ENCODE measurements at places on chromosomes 2 and 18. TPM values are rescaled to one million over a fixed set of nuclear protein-coding genes. Genes with fewer than 3 reads are reported as not detected.

DNA sequence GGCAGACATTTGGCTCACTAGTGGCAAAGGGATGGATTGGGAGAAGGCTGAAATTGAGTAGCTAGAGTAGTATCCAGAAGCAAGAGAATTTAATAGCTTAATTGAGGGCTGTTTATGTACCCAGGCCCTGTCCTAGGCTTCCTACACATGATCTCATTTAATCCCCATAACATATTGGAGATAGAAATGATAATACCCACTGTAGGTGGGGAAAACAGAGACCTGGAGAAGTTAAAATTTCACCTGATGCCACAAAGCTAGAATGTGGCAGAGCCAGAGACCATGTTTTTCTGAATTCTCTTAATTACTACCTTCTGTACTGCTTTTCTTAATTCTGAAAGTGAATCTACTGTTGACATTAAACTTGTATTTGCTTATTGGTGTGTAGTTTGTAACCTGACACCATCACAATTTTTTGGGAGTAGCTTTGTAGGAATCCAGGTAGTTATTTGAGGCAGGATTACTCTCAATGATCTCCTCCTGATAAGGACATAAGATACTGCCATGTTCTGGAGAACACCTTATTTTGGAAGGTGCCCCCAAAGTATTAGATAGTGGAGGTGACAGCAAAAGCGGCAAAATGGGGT lies 42.2 kb downstream of the RAB10 start:
- no peak for DNase-seq

GRCh38 chr2:129896226-129897100 lies 83.0 kb upstream of the RAB6C start:
- no peak for DNase-seq

DNA sequence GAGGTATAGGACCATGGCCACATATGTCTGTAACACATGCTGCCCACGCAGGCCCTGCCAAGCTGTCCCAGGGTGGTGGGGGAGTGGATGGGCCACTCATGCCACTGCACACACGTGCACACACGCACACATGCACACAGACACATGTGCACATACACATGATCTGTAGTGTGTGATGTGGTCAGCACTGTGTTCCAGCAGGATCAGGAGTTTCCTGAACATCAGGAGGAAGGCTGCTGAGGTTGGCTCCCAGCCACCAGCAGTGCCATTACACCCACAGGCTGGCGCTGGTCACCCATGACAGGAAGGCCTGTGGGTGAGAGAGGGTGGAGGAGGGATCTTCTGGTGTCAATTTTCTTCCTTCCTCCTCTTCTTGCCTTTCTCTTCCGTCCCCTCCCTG lies 44.7 kb downstream of the POMC start:
- no peak for DNase-seq

Gene ABHD3
- 29.0 TPM for total RNA-seq

Gene CABLES1
- 35.4 TPM for total RNA-seq

Gene HSPD1
- 183 TPM for total RNA-seq

Gene CDH7
- 0.34 TPM for total RNA-seq

DNA sequence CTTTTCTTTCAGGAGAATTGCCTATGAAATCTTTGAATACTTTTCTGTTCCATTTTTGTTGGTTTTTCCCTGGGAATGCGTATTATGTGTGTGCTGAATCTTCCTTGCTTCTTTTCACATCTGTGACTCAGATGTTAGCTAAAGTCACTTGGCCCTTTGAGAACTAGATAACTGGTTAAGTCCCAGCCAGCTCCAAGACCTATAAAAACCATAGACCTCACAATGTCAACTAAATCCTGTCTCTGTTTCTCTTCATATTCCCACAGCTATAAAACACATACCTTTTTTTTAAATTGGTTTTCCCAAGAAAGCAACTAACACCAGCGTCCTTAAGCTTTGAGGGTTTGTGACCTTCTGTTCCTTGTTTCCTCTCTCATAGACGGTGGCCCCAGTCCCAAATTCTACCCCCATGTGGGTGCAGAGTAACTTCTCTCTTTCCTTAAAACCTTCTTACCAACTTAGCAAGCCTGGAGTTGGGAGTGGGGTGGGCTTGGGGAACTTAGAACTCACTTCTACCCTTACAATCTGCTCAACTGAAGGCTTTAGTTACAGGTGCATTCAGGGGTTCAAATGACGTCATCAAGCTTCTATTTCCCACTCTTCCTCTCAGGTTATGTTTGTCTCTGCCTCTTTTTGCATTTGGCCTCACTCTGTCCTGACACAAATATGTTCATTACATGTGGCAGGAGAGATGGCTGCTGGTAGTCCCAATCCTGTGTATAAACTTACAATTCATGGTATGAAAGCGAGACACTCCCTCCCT lies 58.1 kb upstream of the TGIF1 start:
- DNase-seq, result no peak

DNA sequence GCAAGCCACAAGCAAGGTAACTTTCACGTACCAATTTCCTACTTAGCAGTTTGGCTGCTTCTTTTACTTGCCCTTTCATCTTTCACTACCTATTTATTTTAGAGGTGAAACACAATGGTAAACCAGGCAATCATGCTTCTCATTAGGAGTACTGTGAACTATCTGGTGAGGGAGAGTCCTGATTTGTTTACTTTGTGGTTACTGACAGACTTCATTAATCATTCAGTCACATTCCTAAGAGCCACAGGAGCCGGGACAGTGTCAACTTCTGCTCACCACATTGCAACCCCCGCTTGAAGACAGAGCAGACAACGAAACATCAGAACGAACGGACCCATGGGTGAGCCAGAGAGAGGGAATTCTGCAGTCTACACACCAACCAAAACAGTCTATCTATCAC lies 28.8 kb downstream of the TUBB6 start:
- DNase-seq, result no peak

Gene POTEC
- not detected for total RNA-seq

- DNase-seq, result no peak
Measured at GRCh38 chr2:204670124-204670523, 124.8 kb downstream of the PARD3B start.

DNA sequence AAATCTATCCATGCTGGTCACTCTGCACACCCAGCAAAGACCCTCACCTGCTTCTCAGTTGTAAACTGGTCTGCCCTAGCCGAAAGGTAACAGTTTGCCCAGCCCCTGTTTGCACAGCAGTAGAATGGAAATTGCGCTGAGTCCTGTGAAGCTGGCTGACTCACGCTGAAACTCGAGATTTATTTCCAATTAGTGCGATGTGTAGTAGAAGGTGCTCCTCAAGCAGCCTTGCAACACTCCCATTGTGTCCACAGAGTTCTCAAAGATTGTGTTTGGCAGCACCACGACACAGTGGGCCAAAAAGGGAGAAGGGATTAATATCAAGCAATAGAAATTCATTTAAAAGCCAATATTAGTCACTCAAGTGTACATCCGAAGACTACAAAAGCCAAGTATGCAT lies 21.7 kb upstream of the APCDD1 start:
- DNase-seq, result no peak

Gene ZEB2
- 272 TPM for total RNA-seq

GRCh38 chr2:41610501-41611190 lies 437.2 kb upstream of the PKDCC start:
- no peak for DNase-seq

DNA sequence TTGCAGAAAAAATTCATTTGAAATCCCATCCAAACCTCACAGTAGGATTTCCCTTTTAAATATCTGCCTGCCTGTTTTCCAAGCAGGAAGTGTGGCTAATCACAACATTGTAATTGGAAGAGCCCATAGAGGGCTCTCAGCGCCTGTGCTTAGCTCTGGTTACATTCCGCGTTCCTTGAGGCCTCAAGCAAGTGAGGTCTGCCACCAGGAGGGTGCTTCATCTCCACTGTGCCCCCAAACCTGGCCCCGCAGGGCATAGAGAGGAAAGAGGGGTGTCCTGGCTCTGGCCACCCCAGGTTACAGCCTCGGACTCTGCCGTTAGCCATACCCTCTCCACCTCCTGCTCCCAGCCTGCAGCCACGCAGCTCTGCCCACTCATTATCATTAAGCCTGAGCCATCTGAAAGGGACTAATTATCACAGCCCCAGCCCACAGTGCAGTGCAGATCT lies 214.8 kb downstream of the SP3 start:
- DNase-seq, result no peak

- no peak for DNase-seq
Measured at GRCh38 chr2:33484042-33484621, 7.7 kb downstream of the RASGRP3 start.

Gene UNC80
- total RNA-seq, result 0.06 TPM

- DNase-seq, result no peak
Measured at GRCh38 chr2:205704127-205704741, 21.9 kb downstream of the NRP2 start.

Gene TUBA3E
- total RNA-seq, result not detected

GRCh38 chr2:161369311-161369710 lies 46.8 kb upstream of the TBR1 start:
- DNase-seq, result no peak

DNA sequence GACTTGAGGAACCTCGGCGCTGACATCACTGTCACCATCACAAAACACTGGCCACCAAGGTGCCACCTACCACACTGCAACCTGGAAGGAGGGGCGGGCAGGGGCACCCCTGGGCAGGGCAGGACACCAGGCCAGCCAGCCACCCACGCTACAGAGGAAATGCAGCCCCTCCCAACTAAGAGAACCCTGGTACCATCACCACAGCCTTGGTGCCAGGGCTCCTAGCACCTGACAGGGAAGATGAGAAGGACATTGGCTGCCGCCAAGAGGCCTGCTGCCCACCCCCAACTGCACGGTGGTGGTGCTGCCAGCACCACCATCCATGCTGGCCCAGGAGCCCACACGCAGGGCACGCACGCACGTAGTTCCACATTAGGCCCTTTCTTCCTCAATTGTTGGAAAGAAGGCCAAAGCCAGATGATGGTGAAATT lies 88.7 kb downstream of the HDAC4 start:
- no peak for DNase-seq

- no peak for DNase-seq
Measured at GRCh38 chr2:83109284-83109683, 1349.8 kb downstream of the SUCLG1 start.

DNA sequence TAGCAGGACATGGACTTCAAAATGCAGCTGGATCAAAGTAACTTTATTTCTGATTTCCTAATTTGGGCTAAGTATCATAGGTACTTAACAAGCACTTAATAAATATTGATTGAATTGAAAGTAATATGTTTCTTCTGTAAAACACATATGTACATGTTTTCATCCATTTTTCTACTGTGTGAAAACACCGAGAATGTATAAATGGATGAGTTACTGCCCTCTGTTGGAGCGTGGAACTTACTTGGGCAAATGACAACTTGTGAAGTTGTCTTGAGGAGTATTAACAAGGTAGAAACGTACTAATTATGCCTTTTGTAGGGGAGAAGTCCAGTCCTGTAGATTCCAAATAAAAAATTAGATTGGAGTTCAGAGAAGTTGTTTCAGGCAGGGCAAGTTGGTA lies 87.2 kb downstream of the PHLPP1 start:
- DNase-seq, result no peak

Gene IL1R1
- 142 TPM for total RNA-seq

DNA sequence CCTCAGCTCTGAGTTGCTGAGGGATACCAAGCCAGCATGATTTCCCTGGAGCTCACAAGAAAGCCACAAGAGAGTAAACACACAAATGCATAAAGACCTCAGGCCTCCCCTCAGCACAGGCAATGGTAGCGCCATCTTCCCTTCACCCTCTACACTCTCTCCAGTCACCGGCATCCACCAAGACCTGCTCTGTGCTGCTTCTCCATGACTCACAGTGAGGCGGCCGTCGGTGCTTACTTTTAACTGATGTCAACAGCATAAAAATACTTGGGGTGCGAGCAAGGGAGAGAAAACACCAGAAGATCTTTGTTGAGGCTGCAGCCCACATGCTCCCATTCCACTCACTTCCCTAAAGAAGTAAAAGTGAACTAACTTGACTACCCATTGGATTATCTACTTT lies 46.7 kb downstream of the L3MBTL4 start:
- DNase-seq, result no peak

DNA sequence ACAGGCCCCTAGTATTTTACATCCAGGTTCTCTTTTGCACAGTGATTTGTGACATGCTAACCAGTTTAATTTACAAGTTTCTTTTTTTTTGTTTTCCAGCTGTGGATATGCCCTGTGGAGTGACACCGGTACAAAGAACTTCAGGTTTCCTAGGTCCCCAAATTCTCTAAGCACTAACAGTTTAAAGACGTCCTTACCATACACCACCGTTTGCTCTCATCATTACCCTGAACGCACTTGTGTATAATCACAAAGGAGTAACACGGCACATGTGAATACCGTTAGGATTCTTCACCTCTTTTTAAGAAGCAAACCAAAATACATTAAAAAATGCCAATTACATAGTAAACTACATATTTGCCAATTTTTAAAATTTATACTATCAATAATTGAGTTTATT lies 853 bp downstream of the LANCL1 start:
- no peak for DNase-seq

DNA sequence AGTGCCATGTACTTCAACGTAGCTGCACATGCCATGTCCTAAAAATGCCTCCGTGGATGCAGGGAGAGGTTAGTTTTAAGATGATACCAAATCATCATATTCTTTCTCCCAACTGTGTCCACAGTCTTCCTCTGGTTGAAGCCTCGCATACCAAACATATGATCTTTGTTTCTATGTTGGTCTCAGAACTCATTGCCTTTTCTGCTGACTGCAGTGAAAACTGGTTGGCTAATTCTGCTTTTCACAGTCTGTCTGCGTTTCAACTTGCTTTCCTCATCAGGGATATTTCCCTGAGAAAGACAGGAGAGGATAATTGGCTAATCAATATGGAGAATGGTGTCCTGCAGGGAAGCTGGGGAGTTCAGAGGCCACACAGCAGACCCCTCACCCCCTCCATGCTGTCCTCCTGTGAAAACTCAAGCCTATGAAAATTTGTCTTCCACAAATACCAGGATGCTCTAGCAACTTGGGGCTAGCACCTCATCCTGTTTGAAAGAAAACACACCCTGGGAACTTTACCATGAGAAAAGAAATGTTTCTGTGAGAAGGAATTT lies 192.2 kb upstream of the PXDN start:
- DNase-seq, result no peak

- no peak for DNase-seq
Measured at GRCh38 chr2:75276093-75277029, 77.0 kb upstream of the TACR1 start.

DNA sequence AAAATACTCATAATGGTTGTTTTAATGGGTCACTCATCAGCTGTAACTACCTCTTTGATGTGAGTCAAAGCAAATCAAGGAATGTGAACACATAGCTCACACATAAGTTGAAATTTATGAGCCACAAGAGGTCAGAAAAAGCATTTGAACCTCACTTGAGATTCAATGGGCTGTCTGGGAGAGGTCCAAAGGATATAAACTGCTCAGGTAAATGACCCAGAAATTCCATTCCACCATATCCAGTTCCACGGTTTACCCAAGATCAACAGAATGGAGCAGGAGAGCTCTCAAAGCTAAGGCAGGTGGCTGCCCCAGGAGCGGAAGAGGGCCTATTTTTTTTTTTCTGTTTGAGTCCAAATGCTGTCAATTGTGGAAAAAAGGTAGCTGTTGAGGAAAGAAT lies 464.1 kb downstream of the TNS1 start:
- no peak for DNase-seq

Measured in left lung (tissue), 14 donors.